ENCODE measurements at places on chromosomes 4 and X.
A peak's percentile ranks its signal among the peaks of the same experiment; 100 is the strongest.

- no peak for DNase-seq
Measured at GRCh38 chr4:153413842-153414241, 52.3 kb upstream of the TMEM131L start.

DNA sequence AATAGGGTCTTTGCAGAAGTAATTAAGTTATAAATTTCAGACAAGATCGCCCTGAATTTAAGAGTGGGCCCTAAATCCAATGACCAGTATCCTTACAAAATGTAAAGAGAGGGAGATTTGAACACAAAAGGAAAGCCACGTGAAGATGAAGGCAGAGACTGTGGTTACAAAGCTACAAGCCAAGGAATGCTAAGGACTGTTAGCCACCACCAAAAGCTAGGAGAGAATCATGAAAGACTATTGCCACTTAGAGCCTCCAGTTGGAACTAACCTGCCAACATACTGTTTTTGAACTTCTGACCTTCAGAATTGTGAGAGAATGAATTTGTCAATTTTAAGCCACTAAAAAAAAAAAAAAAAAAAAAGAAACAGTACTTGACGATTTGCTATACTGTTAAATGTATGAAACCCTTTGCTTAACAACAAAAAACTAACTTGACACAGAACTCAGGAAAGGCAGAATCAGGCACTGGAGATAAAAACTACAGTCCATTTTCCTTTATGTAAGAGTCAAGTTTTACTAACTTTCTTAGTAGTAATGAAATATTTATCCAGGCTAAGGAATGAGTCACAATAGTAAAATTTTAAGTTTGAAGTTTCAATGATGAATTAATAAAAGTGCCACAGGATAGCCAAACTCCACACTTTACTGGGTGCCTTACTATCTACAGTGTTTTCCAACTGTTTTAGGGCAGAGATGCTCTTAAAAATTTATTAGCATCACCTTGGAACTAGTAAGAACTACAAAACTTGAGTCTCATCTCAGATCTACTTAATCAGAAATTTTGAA is 25.1 kb downstream of the DHX15 start:
- no peak for DNase-seq

GRCh38 chrX:134139090-134139489 is 97.9 kb upstream of the CCDC160 start:
- no peak for DNase-seq

- no peak for DNase-seq
Measured at GRCh38 chr4:106746451-106746850, 289.7 kb downstream of the DKK2 start.

DNA sequence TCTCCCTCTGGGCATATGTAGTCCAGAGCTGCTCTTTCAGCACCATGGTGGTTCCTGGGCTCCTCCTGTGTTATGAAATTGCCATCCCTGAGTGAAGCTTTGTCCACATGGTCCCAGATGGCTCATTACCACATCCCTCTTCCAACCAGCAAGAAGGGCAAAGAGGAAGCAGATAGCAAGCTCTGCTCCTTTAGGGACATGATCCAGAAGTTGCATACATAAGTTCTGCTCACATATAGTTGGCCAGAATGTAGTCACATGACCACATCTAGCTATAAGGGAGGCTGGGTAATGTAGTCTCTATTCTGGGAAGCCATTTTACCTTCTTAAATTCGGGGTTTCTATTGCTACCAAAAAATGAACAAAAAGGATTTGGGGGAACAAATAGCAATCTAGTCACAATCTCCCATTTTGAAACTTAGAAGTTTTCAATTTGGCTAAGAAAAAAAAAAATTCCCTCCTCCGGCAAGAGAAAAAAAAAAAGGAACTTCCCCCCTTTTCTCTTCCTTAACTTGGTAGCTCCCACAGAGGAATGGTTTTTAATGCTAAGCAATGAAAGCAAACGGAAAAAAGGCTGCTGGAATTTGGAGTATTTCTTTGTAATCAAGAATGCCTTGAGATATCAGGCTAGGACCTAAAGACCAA is 88.2 kb upstream of the USP9X start:
- no peak for DNase-seq

DNA sequence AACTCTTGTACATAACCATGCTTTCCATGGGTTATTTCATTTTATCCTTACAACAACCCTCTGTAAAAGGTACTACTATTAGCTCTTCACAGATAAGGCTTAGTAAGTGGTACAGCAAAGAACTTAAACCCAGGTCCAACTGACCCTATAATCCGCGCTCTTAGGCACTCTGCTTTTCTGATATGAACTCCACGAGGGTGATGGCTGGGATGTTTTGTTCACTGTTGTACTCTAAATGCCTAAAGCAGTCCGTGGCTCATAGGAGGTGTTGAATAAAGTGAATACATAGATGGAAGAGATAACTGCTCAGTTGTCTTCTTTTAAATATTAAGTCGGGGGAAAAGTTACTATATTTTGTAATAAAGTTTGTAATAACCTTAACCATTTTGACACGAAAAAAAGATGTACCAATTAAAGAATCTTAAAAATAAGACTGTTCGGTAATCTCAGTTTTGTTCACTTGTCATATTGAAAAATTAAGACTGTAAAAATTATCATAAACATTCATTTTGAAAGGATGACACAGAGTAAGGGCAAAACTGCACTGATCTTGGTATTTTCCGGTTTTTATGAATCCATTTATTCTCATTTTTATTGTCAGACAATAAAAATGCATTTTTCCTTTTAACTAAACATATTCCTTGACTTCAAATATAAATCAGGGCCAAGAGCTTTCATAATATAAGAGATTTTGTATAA is 166.5 kb downstream of the FBXW7 start:
- no peak for DNase-seq

DNA sequence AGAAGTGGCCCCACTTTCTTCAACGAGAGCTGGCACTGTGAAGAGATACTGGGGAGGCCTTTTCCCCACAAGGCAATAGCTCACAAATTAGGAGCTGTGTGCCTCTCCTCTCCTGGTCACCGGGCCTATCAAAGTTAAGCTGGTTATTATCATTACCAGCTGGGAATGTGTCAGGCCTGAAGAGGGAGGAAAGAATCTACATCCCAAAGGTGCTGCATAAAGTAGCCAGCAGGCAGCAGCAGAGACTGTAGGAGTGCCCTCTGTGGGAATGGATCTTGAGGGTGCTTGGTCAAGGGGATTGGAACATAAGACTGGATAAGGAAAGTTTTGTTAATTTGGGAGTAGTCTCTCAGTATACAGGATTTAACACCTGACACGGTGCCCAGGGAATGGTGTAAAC is 9.1 kb upstream of the TMPRSS11D start:
- no peak for DNase-seq

- no peak for DNase-seq
Measured at GRCh38 chr4:113122066-113122465, 72.6 kb downstream of the ANK2 start.

DNA sequence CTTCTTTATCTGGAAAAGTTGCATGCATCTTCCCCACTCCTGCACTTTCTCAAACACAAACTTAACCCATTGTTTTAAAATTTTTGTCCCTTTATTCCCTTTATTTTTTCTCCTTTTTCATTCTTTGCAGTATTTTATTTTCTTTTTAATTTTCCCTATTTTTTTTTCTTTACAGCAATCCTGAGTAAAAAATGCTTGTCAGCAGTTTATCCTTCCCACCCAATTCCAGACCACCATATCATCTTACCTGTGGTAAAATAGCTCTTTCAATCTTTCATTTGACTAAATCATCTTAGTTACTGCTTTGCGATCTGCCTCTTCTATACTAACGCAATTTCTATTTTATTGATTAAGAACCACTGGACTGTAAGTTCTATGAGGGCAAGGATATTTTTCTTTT is 450.5 kb downstream of the KLHL4 start:
- DNase-seq: no peak

DNA sequence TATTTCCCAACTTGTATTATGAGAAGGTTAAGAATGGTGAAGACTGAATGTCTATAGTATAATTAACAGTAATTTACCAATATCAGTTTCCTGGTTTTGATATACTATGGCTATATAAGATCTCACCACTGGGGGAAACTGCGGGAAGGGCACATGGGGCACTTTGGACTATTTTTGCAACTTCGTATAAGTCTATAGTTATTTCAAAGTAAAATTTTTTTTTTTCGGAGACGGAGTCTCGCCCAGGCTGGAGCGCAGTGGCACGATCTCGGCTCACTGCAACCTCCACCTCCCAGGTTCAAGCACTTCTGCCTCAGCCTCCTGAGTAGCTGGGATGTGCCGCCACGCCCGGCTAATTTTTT is 46.1 kb downstream of the CXorf58 start:
- peak; percentile 32 for DNase-seq

DNA sequence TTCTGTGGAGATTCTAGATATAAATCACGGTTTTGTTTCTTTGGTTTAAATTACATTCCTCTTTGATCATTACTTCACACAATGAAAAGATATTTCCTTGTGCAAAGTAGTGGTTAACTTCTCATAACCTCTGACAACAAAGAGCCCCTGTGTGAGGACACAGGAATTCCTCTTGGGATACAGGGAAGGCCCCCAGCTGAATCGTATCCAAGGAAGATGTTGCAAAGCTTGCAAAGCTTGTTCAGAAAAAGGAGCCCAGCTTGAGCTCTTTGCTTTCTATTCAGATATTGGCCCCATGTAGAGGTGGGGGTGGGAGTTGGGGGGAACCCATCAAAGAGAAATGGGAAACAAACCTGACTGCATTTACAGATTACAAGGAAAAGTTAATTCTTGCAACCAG is 145.7 kb downstream of the RELL1 start:
- no peak for DNase-seq

- DNase-seq: no peak
Measured at GRCh38 chr4:118026806-118027205, 7.5 kb upstream of the NDST3 start.

GRCh38 chr4:64766565-64766964 is 357.3 kb upstream of the TECRL start:
- DNase-seq: no peak

DNA sequence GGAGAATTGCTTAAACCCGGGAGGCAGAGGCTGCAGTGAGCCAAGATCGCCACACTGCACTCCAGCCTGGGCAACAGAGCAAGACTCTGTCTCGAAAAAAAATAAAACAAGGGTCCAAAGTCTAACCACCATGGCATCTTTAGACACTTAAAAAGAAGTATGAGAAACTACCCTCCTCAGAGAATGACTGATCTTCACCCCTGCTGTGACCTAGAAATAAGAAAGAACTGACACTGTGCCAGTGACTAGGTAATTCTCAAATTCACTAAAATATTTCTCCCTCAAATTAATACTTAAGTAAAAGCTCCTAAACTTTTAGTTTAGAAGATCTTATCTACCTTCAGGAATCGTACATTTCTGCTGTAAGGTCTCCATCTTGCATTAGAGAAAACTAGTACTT is 80.3 kb downstream of the AFAP1 start:
- no peak for DNase-seq

- peak; percentile 35 for DNase-seq
Measured at GRCh38 chr4:17595471-17596005, 18.5 kb downstream of the LAP3 start.

DNA sequence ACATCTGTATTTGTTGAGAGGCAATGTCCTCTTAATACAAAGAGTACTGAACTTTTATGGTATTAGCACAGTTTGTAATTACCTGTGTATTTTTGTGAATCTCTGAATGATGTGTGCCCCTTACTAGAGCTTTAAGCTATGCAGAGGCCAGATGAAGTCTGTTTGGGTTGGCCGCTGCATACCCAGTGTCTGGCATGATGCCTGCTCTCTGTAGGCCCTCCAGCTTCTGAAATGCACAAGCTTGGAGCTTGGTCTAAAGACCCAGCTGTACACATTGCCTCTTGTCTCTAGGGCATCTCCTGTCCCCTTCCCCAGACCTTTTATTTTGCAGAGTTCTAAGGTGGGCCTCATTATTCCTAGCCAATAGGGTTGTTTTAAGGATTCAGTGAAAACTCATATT is 68.6 kb downstream of the CDS1 start:
- DNase-seq: no peak

GRCh38 chrX:341541-342101 is 23.0 kb upstream of the GTPBP6 start:
- DNase-seq: no peak

GRCh38 chr4:121030131-121030530 is 42.2 kb downstream of the NDNF start:
- DNase-seq: no peak

DNA sequence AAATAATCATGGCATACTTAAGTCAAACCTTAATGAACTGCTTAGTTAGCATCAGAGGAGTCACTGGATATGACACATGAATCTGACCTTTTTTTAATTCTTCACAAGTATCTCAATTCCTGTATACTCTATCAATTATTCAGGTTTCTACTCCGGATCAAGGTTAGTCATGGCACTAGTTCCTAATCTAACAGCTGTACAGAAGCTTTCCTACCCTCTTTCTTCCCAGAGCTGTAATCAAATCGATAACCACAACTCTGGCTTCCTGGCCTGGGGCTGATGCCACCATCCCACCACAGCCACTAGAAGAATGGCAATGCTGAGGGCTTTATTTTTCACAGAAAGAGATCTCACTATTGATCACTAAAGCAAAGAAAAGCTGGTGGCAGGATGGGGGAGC is 718.5 kb downstream of the SMARCA1 start:
- no peak for DNase-seq

- no peak for DNase-seq
Measured at GRCh38 chr4:179447308-179447707, 2005.1 kb upstream of the AGA start.

GRCh38 chr4:153683763-153684181 is 308 bp upstream of the TLR2 start:
- no peak for DNase-seq

DNA sequence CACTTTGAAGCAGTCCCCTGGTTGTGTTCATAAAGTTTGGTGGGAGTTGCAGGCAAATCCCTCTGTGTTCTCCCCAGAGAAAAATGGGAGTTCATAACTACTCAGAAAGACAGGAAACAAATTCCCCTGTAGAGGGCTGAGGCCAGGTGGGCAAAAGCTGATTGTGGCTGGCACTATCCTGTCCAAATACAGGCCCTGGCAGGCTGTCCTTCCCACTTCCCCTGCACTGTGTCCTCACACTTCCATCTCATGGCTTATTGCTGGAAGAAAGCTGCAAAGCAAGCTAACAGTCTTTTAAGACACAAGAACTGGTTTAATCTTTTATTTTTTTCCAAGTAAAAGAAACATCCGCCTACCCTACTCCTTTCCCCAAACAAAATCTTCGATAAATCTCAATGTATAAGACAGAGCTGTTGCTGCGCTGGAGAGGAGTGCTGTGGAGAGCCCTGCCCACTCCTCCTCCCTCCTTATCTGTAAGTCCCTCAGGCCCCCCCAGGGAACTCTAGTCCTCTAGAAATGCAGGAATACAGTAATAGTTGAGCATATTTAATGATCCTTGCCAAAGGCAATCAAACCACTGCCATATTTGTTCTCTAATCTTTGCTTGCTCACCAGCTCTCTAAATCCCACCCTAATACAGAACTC is 14.0 kb downstream of the TAPT1 start:
- no peak for DNase-seq

- no peak for DNase-seq
Measured at GRCh38 chr4:120688791-120689190, 233.7 kb downstream of the PRDM5 start.

- no peak for DNase-seq
Measured at GRCh38 chr4:156686120-156686519, 285.5 kb downstream of the PDGFC start.

GRCh38 chr4:110344165-110344564 is 131.8 kb upstream of the ENPEP start:
- no peak for DNase-seq

- no peak for DNase-seq
Measured at GRCh38 chr4:48024522-48024921, 8.0 kb downstream of the NIPAL1 start.

Measured in CD4-positive, alpha-beta T cell treated with Interferon alpha-2 for 1 hour (primary cell).